ENCODE measurements at places on chromosomes 11 and 22.

GRCh38 chr11:64085906-64086257, 50.2 kb downstream of the FLRT1 start:
- DNase-seq, result no peak

DNA sequence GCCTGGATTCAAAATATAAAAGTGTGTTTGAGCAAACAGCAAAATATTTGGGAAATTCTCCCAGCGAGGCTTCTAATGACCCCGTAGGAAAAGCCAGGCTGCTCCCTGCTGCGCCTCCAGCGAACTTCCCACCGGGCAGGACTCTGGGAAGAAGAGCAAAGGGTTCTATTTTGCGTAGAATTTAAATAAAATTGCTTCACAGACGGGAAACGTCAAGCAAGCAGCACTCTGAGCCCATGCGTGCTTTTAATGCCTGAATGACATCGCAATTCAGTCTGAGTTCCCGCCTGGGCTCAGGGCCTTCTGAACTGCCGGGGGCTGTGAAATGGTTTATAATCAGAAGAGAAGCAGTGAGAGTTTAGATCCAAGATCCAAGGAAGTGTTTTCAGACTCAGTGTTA, 775.1 kb downstream of the BRD1 start:
- no peak for DNase-seq

DNA sequence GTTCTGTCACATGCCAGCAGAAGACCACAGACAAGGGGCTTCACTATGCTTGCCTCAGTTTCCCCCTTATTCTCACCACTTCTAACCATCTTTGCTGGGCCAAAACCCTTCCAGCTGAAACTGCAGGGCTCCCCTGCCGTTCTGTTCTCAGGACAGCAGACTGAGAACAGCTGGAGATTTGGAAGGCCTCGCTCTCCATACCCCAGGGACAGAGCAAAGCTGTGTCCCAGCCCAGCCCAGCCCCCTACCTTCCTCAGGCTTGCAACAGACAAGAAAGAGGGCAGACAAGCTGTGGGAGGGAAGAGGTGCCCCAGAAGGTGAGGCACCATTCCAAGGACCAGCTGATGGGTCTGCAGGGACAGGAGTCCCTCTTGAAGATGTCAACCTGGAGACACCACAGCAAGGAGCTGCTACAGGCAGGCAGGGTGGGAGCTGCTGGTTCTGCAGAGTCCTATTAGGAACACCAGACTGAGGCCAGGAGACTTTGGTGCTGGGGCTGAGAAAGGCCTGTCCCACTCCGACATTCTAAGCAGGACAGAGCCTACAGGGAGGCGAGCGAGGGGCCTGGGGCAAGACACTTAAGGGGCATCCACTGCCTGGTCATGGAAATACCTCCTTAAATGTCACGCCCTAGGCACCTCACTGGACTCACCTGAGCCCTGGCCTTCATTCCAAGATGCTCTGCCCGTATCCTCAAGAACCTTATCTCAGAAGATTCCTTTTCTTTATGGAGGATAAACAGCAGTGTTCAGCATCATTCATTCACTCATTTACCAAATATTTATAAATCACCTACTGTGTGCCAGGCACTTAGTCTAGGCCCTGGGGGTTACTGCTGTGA, 6.9 kb downstream of the SCN2B start:
- DNase-seq, result no peak

DNA sequence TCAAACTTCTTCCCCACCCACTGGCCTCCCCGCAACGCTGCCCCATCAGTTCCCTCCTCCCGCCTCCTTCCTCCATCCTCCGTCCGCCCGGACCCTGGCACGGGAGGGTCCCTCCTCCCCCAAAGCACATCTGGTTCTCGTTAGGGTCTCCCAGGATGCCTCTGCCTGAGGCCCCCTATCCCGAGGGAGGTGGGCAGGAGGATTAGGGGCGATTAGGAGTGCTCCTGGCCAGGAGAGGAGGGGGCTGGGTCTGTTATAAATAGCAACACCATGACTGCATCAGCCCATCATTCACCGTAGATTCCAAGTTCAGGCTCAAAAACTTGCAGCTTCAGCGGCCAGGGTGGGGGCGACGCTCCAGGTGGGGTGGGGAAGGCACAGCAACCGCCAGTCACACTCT, 10.4 kb downstream of the MYRF start:
- no peak for DNase-seq

- DNase-seq, result no peak
These were observed 138.9 kb downstream of the MN1 start for GRCh38 chr22:27662359-27663301.

GRCh38 chr22:47146391-47146790, 383.9 kb downstream of the TBC1D22A start:
- DNase-seq, result no peak

DNA sequence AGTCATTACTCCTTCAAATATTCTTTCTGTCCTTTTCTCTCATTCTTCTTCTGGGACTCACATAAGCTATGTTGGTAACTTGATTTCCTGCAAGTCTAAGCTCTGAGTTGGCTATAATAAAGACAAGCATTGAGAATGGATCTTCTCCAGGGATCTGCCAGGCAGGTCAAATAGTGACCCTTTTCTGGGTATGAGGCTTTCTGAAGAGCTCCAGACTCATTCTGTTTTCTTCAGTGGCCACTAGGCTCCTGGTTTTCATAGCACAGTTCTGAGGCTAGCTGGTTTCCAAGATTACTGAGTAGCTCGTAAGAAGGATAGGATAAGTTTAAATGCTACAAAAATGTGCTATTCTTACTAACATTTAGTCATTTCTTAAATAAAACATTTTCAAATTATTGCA, 38.3 kb downstream of the TMPRSS5 start:
- no peak for DNase-seq

DNA sequence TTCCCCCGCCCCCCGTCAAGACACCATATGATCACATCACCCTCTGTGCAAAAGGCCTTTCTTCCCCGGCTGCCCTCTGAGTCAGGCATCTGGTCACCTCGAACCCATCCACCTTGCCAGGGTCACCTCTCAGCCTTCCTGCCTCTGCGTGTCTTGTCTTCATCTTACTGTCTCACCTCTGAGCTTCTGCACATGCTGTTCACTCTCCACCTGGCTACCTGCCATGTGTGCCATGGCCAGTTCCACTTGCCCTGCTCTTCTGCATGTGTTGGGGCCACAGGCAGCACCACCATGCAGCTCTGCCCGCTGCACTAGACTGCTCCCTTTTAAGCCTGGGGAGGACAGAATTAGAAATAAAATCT, 9.8 kb downstream of the ZNF74 start:
- no peak for DNase-seq

- DNase-seq, result no peak
These were observed 775 bp downstream of the FAM181B start for GRCh38 chr11:82732734-82733443.

DNA sequence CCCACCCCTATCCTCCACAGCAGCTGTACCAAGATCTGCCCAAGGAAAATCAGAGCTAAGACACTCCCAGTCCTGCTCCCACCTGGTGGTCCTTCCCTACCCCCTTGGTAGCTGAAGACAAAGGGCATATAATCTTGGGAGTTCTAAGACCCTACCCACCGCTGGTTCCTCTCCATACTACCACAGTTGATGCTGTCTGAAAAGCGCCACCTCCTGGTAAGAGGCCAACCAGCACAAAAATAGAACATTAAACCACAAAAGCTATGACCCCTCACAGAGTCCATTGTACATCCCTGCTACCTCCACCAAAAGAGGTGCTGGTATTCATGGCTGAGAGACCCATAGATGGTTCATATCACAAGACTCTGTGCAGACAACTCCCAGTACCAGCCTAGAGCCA, 161.5 kb upstream of the ARHGAP42 start:
- no peak for DNase-seq

GRCh38 chr11:88435415-88435814, 97.9 kb upstream of the CTSC start:
- DNase-seq, result no peak

DNA sequence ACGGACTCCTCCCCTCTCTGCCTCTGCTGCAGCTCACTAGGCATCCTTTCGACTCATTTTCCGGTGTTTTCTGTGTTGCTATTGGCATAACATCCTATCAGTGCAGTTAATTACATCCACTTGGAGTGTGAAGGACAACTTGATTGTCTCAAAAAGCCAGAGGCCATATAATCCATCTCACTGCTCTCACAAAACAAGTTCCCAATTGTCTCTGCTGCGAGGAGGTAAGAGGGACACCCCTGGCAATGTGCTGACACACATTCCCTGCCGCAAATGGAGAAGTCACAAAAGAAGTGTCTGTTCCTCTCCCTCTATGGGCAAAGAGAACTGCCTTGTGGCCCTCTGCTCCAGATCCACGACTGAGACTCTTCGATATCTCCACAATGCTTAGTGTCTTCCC, 618.4 kb downstream of the OPCML start:
- no peak for DNase-seq

DNA sequence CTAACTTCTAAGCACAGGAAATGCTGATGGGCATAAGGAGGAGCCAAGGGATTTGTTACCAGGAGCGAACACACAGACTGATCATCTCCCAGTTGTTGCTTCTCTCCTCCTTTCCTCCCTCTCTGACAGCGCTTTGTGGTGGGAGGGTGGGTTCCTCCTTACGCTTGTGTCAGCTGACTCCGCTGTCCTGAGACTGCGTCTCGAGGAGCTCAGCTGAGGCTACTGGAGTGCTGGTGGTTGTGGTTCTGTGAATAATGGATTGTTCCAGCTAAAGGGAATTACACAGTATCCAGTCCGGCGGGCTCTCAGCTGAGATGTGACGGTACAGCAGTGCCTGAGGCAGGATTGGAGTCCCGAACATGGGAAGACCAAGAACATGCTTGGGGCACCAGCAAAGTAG, 113.4 kb downstream of the CTNND1 start:
- no peak for DNase-seq

DNA sequence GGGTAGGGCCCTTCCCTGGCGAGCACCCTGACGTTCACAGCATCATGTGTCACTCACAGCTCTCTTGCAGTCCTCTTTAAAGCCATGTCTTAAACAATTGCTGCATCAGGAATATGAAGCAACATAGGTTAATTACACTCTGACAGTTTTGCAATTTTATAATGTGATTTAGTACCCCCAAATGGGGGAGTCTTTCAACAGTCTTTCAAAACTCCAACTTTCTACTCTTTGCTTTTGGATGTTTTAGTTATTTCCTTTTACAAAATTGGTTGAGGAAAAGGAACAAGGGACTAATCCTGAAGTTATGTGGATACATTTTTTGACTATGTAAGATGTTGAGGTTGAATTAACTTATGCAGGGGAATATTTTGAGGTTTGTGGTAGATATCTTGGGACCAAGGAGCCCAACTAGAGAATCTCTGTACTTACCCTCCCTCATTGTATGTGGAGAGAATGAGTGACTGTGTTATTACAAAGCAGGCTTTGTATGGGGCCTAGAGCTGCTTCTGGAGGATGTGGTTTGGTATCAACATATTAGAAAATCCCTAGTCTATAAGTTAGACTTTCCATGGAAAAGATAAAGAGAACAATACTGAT, at the start of gene MMP8:
Gene MMP8, minus strand, starts transcription at position 51 of the 597 bp plus-strand sequence. CDS start 99 bp downstream, outside the sequence.
- no peak for DNase-seq

DNA sequence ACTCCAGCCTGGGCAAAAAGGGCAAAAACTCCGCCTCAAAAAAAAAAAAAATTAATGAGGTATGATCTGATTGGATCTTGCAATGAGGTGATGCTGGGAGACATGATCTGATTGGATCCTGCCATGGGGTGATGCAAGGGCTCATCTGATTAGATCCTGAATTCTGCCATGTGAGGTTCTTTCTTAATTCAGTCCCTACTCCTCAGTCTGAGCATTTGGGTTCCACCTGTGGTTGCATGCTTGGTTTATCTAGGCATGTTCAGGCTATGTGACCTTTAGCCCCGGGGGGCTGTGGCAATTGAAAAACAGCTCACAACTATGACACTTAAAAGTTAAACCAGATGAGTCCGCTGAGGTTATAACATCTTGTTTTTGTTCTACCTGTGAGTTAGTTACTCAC, 4.8 kb upstream of the TRIM6 start:
- DNase-seq, result no peak

DNA sequence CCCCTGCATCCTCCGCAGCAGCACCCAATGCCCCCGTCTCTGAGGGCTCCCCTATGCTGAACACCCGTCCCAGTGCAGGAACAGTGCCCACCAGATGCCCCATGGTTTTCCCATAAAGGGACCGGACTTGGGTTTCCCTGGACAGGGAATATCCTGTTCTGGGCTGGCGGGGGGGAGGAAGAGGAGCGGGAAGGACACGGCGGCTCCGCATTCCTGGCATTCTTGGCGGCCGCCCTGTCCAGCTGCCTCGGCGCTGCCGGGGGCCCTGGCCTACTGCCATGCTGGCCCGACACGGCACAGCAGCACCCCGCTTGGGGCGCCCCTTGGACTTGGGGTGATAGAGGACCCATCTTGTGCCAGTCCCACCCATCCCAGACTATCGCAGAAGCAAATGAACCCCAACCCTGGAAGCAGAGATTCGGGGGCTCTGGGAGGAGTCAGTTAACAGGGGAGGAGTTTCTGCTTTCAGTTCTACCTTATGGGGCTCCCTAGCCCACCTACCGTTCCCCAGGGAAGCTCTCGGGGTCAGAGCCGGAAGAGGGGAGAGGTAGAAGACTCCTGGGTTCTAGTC, 23.7 kb upstream of the CBX7 start:
- no peak for DNase-seq

DNA sequence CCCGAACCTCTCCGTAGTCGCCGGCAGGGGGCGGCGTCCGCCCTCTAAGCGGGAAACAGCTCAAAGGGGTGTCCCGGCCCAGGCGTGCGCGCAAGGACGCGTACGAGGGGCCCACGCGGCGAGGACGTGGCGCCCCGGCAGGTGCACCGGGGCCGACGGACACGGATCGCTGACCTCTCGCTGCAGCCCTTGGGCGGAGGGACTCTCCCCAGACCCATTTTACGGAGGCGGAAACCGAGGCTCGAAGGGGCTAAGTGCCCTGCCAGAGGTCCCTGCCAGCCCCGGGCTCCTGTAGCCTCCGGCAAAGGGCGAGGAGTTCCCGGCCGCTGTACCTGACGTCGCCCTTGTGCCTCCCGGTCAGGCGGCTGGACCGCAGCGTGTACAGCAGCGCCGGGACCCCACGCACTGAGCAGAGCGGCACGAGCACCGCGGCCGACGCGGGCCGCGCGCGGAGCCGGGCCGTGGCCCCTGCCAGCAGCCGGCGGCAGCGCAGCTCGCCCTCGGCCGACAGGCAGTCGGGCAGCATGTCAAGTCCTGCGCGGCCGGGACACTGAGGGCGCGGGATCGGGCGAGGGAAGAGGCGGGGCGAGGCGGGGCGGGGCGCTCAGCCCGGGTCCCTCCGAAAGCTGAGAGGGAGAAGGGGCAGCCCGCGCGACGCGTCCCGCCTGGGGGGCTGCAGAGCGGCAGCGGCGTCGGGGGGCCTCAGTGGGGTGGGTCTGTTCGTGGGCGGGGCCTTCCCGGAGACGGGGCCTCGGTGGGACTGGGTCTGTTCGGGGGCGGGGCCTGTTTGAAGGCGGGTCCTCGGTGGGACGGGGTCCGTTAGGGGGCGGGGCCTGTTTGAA, at the start of gene NUDT8:
Gene NUDT8, minus strand, starts transcription at position 552 of the 842 bp plus-strand sequence. Its CDS starts 26 bp downstream, at position 526.
- peak; percentile 89 for DNase-seq

All from CD4-positive, alpha-beta T cell treated with Interleukin-21 for 1 hour (primary cell).